ENCODE measurements at places on chromosomes 16 and 17.

DNA sequence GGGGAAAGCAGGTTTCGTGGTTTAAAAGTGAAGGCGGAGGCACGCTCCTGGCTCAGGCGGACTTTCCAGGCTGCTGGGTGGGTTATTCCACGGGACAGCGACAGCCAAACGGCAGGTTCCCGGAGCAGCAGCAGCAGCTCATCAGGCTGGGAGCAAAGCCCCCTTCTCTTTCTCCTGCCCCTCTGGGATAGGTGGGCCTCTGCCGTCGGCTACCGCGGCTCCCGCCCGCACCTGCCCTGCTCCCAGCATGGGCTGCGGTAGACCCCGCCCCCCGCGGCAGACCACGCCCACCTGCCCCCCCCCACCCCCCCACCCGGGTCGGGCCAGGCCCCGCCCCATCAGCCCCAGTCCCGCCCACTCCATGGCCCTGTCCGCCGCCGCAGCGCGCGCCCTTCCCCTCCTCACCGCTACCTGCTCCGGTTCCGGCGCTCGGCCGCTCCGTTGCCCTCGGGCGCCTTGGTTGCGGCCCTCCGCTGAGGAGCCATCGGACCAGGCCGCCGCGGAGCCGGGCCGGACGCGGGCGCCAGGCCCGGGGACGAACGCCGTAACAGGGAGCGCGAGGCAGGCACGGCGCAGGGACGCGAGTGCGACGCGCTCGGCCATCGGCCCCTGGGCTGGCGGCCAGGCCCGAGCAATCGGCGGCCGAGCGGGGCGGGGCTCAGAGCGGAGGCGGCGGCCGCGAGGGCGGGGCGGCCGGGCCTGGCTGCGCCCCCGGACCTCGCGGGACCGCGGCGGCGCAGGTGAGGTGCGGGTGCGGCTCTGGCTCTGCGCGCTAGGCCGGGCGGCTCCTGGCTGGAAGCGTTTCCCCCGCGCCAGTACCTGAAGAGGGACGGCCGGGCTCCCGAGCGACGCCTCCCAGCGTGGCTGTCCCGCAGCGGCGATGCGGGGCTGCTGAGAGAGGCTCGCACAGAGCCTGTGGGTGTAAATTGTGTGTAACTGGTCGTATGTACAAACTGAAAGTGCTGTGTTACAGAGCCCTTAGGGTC, at the start of the genes HEXD and OGFOD3:
Gene HEXD (plus strand): TSS at position 347 of the 986 bp plus-strand sequence. CDS start 1,453 bp downstream, outside the sequence.
Gene OGFOD3 (minus strand): TSS at position 586 of the 986 bp plus-strand sequence. CDS start 101 bp downstream, at position 485.
- DNase-seq, result peak; percentile 78

- no peak for DNase-seq
Observed at GRCh38 chr17:50871364-50871763, 5.2 kb upstream of the TOB1 start.

GRCh38 chr16:67942200-67942509, 1.8 kb downstream of the LCAT start:
- DNase-seq, result no peak

- DNase-seq, result peak; percentile 35
Observed at GRCh38 chr16:58515125-58515870, at the start of gene SETD6. Gene SETD6, plus strand, starts transcription at chr16:58515517. Its CDS starts 21 bp downstream, at chr16:58515538.

DNA sequence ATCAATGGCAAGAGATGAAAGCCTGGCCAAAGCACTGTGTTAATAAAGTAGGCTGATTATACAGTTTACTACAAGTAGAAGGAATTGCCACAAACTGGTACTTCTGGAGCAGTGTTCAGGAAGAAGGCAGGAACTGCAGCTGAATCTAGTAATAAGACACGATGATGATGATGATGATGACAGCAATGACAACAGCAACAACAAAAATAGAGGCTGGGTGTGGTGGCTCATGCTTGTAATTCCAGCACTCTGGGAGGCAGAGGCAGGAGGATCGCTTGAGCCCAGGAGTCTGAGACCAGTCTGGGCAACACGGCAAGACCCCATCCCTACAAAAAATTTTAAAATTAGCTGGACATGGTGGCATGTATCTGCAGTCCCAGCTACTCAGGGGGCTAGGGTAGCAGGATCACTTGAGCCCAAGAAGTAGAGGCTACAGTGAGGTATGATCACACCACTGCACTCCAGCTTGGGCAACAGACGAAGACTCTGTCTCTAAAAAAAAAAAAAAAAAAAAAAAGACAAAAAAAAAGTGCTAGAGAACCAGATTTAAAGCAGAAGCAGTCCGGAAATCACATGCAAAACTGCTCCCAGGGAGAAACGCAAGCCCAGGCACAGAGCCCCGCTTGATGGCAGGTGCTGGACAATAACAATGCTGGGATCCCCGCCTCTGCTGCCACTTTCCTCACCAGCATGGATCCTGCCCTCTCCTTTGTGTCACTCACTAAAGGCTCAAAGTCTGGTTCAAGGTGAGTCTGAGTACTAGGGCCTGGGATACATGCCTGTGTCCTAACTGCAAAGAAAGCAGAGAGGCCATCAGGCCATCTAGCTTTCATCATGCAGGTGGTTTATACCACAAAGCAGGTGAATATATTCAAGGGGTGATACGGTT, 44.8 kb downstream of the CPPED1 start:
- no peak for DNase-seq

GRCh38 chr16:6977916-6978315, 354.7 kb upstream of the RBFOX1 start:
- DNase-seq, result no peak

- no peak for DNase-seq
Observed at GRCh38 chr16:2206420-2206779, 1.1 kb downstream of the MLST8 start.

GRCh38 chr16:4640572-4641305, 16.1 kb downstream of the MGRN1 start:
- no peak for DNase-seq

DNA sequence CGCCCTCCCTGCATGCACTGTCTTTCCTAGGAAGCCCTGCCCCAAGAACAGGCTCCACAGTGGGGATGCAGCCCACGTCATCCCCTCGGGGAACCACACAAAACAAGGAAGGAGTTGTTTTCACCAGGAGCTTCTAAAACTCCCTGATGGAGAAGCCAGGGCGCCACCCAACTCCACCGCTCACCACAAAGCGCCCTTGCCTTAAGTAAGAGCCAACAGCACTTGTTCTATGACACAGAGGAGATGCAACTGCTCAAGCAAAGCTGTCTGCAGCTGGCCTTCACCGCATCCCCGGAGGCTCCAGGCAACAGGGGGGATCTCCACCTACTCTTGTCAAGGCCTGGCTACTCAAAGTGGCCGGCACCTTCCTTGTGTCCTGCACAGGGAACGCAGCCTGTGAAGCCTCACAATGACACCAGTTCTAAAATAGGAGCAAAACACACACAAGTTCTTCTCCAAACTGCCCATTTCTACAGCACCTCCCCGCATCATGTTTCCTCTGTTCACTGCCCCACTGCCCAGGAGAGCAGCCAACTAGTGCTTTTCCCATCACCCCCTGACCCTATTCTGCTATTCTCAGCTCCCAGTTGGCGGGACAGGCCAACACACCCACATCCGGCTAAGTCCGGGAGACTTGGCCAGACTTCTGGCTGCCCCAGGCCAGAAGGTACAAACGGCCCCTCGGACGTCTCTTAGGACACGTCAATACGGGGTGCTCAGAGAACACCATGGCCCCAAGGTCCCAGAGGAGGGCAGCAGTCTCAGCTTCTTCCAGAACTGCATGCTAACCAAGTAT, 24.2 kb downstream of the MPG start:
- DNase-seq, result no peak

- no peak for DNase-seq
Observed at GRCh38 chr16:78967948-78968347, 632.6 kb downstream of the MAF start.

GRCh38 chr16:84672276-84673202, 24.2 kb downstream of the KLHL36 start:
- DNase-seq, result peak; percentile 74

DNA sequence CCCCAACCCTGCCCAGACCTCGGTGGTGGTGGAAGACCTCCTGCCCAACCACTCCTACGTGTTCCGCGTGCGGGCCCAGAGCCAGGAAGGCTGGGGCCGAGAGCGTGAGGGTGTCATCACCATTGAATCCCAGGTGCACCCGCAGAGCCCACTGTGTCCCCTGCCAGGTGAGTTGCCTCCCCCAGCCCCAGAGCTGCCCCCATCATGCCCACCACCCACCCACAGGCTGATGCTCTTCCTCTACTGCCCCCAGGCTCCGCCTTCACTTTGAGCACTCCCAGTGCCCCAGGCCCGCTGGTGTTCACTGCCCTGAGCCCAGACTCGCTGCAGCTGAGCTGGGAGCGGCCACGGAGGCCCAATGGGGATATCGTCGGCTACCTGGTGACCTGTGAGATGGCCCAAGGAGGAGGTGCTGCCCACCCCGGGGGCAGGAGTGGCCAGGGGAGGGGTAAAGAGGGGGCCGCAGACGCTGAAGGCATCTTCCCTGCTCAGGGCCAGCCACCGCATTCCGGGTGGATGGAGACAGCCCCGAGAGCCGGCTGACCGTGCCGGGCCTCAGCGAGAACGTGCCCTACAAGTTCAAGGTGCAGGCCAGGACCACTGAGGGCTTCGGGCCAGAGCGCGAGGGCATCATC, 8.4 kb downstream of the GALK1 start:
- DNase-seq, result no peak

All from stimulated activated CD4-positive, alpha-beta T cell treated with anti-CD3 and anti-CD28 coated beads, Interleukin-15, amount 100 ng/mL, for 1 hour (primary cell).